Regular cardiac myocyte (primary cell): ENCODE measurements at places on chromosomes 4 and X. TPM values are rescaled to one million over a fixed set of nuclear protein-coding genes. Genes with fewer than 3 reads are reported as not detected.

FRAS1 gene
- total RNA-seq = 0.77 and 5.4 TPM in 2 replicates

WDR17 gene
- total RNA-seq = 0.58 and 1.7 TPM in 2 replicates

TMEM185A gene
- 12.8 and 21.4 TPM in 2 replicates for total RNA-seq

ADH7 gene
- not detected in 2 replicates for total RNA-seq

DAPP1 gene
- not detected in 2 replicates for total RNA-seq

SULT1B1 gene
- total RNA-seq = 0.28 and 7.7 TPM in 2 replicates

HMGB3 gene
- total RNA-seq = 3.9 and 20.1 TPM in 2 replicates

GLOD5 gene
- not detected in 2 replicates for total RNA-seq

FHDC1 gene
- under 0.01 and 0.19 TPM in 2 replicates for total RNA-seq

DCAF4L1 gene
- under 0.01 and 0.19 TPM in 2 replicates for total RNA-seq

KCTD8 gene
- 0.77 and 3.1 TPM in 2 replicates for total RNA-seq

UCP1 gene
- total RNA-seq = not detected in 2 replicates

INPP4B gene
- total RNA-seq = 25.3 and 44.8 TPM in 2 replicates

GUCY1A1 gene
- 0.19 and 0.28 TPM in 2 replicates for total RNA-seq

IBSP gene
- 0.19 and 0.56 TPM in 2 replicates for total RNA-seq

FRG2 gene
- under 0.01 TPM in 1 of 2 replicates, not detected in the other for total RNA-seq

AGTR2 gene
- not detected in 2 replicates for total RNA-seq

MMRN1 gene
- total RNA-seq = 3.4 and 3.8 TPM in 2 replicates

MAP9 gene
- 13.6 and 19.2 TPM in 2 replicates for total RNA-seq
